H1 (cell line): ENCODE measurements at places on chromosomes 12 and 14.

DNA sequence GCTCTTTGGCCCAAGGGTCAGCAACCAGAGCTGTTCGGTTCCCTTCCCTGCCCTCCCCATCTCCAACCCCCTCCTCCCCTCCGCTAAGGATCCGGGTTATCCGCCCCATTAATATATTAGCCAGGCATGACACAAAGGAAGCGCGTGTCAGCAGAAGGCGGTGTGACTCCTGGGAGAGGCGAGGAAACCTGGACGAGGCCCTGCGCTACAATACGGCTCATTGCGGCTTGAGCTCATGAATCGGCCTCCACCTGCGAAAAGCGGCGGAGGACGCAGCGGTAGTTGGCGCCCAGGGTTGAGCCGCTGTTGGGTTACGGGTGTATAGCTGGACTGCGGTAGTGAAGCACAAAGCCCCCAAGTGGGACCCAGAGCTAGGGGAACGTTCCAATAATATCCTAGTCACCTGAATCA lies 9.9 kb downstream of the FOXA1 start:
- peak; percentile 64 for DNase-seq

- no peak for DNase-seq
Observed at GRCh38 chr12:86006727-86007126, 132.6 kb downstream of the NTS start.

- DNase-seq, result no peak
Observed at GRCh38 chr12:12048714-12049113, 22.0 kb upstream of the BCL2L14 start.

GRCh38 chr12:56995930-56996496 lies 10.3 kb downstream of the ZBTB39 start:
- no peak for DNase-seq

- DNase-seq, result no peak
Observed at GRCh38 chr12:90102957-90103652, 394.5 kb upstream of the ATP2B1 start.

GRCh38 chr12:15546102-15546701 lies 223.9 kb downstream of the PTPRO start:
- no peak for DNase-seq

DNA sequence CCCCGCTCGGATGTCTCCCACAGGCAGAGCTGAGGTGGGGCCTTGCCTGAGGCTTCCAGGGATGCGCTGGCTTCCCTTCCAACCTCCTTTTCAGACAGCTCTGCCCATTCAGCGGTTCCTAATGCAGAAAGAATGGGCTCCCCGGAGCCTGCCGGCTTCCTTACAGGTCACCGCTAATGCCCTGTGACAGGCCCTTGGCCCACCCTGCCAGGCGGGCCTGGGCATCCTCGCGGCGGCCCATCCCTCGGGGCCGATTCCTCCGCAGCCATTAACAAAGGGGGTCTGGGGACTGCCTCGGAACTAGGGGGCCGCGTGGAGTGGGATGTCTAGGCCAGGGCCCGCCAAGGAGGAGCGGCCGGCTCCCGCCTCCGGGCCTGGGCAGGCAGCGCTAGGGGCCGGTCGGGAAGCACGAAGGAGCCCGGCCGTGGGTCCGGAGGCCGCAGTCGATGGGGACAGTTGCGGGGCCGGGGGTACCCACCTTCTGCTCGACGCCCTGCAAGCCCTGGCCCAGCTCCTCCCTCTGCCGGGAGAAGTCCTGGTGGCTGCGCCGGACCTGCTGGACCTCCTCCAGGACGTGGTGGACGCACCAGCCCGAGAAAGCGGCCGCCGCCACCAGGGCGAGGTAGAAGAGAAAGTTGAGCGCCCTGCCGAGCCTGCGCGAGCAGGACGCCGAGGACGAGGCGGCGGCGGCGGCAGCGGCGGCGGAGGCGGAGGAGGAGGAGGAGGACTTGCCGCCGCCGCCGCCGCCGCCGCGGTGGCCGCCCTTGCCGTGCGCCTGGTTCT lies 738 bp downstream of the CKAP4 start:
- DNase-seq, result no peak

DNA sequence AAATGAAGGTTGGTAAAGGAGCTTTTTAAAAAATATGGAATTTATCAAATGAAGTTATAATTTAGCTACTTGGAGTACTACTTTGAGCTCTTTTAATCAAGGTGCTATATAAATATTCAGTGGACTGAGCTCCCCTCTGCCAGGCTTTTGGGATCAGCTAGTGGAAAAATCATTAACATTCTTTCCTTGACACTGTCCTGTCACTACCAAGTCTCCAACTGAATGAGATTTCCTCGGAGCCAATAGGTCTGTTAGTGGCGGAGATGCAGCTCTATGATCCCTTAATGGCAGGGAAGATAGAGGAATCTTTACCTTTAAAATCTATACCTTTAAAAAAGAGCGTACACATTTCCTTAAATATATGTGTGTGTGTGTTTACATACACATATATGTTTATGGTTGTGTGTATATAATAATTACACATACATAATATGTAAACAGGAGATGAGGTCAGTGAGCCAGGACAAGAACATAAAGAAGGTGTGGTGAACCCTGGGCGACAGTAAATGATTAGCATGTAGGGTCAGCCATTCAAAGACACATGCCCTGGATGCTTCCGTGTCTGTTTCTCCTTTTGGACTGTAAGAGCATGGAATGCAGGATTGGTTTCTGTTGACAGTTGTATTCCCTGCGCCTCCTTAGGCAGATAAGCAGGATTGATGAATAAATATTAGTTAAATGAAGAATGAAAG lies 47.7 kb upstream of the ATP2A2 start:
- DNase-seq, result no peak

GRCh38 chr12:124653169-124653931 lies 85.9 kb upstream of the NCOR2 start:
- DNase-seq, result no peak

GRCh38 chr14:44963044-44963528 lies 1.1 kb downstream of the TOGARAM1 start:
- no peak for DNase-seq

GRCh38 chr12:65015850-65016249 lies 105.3 kb downstream of the WIF1 start:
- DNase-seq, result no peak

DNA sequence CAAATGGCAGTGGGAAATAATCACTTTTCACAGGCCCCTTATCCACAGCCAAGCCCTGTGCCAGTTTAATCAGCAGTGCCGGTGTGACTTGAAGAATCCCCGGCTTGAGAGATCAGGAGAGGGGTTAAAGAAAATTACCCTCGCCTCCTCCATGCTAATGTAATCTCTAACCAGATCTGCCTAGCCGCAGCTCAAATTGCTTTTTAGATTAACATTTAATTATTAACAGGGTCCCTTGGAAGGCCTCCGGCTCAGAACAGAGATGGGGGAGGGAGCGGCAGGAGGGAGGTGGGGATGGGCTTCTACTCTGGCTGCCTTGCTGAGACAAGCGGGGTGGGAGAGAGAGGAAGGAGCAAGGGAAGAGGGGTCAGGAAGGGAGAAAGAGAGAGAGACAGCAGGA lies 24.0 kb downstream of the FAM222A start:
- DNase-seq, result no peak

GRCh38 chr12:89537389-89537788 lies 11.5 kb upstream of the POC1B start:
- DNase-seq, result no peak

DNA sequence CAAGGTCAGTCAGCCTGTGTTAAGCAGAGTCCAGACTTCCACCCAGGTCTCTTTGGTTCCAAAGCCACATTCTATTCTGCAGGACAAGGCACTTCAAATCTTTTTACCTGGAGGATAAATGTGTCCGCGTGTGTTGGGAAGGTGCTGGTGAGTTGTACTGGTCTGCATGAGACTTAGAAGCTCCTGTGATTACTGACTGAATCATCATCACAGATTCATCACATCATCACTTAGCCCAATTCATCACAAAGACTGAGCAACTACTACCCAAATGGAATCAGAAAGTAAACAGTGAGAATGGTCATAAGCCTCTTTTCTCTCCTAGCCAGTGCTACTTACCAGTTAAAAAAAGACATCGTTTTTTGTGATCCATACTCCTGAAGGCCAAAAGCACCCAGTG lies 5.3 kb downstream of the SLC15A5 start:
- no peak for DNase-seq

GRCh38 chr12:13038491-13039161 lies 5.6 kb upstream of the FAM234B start:
- no peak for DNase-seq

DNA sequence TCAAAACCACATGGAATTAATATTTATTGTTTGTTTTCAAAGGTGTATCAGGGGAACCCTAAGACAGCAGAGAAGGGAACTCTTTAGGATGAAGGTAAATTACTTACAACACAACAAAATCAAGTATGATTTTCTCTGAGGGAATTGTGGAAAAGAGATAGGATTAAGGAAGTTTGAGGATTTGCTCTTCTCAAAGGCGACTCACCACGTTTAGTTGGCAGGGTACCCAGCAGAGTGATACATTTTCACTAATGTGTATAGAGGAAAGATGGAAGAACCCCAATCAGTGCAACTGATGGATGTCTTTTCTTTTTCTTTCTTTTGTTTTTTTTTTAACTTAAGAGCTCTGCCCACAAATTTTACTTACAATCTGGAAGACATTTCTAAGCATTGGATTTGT lies 499.2 kb downstream of the CCER1 start:
- DNase-seq, result no peak

- DNase-seq, result no peak
Observed at GRCh38 chr14:102606296-102606695, 13.8 kb downstream of the RCOR1 start.

GRCh38 chr14:78618368-78618767 lies 448.2 kb downstream of the NRXN3 start:
- no peak for DNase-seq

DNA sequence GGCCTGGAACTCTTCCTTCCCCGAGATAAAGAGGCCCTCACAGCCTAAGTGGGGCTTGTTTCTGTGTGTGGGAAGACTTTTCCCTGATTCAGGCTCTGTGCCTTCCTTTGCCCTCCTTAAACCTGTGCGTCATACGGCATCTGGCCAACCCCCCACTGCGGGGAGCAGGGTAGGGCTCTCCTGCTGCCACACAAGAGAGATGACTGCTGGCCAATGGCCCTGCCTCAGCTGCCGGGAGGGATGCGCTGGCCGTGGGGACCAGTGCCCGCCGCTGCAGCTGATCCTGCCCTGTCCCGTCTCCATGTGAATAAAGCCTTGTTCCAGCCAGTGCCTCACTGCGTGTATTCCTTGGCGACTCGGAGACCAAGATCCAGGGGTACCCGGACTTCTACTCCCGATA lies 42.5 kb upstream of the BEGAIN start:
- no peak for DNase-seq

DNA sequence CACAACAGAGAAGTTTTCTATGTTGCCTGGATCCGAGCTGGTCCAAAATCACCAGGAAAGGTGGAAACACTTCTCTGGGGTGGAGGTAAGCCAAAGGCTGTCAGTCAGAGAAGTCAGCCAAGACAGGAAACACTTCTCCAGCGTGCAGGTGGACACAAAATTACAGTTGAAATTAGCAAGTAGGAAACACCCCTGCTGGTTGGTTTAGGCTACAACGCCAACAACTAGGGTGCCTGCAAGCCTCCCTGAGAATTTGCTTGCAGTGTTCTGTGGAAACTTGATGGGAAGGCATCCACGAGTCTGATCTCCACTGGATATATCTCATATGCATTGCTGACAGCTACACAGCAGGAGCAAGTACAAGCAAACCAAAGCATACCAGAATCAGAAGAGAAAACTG lies 600.5 kb downstream of the RERGL start:
- DNase-seq, result no peak

- DNase-seq, result no peak
Observed at GRCh38 chr12:56202366-56202765, 13.1 kb upstream of the SMARCC2 start.

GRCh38 chr14:46985529-46986380 lies 334.2 kb upstream of the RPL10L start:
- no peak for DNase-seq

GRCh38 chr12:99553461-99553860 lies 94.1 kb upstream of the GARIN6 start:
- DNase-seq, result no peak

DNA sequence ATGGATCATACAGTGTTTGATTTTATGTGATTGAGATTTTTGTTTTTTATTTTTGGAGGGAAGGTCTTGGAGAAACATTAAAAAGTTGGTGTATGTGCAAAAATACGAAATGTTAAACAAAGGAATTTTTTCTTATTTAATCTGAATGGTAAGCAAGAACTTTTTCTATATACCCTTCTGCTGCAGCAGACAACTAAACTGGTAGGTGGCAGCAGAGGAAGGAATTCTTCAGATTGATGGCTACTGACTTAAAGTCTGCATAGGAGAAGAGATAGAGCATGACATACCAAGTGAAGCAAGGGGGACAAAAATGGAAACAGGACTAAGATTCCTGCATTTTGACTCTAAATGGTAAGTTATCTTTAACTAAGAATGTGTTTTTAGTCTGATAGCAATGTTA lies 42.0 kb upstream of the A2ML1 start:
- DNase-seq, result no peak

- DNase-seq, result no peak
Observed at GRCh38 chr12:76698966-76699365, 64.9 kb upstream of the ZDHHC17 start.

DNA sequence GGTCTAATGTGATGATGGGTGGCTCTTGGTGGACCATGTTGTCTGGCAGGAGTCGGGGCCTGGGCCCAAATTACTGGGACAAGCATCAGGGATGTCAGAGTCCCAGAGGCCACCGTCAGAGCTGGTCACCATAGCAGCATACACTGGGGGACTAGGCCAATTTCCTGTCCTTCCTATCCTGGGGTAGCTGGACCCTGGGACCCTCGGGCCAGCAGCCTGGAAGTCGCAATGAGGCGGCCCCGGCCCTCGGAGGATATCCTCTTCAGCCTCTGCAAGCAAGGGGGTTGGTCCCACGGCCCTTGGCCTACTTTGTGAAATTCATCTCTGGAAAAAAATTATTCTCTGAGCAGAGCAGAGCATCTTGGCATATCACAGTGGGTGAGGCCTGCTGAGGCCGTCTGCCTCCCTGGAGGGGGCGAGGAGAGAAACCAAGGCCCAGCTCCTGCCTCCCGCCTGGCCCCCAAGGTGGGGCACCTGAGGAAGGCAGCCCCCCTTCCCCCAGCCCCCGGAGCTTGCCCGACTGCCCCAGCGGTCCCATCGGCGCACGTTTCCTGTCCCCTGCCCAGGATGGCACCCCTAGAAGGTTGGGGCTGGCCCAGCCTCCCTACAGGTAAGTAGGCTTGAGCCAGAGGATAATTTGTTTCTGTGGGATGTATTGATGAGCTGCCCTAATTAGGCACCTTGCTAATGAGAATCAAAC lies 135.0 kb upstream of the MYL2 start:
- no peak for DNase-seq

GRCh38 chr14:24960816-24961215 lies 89.1 kb downstream of the STXBP6 start:
- no peak for DNase-seq

GRCh38 chr12:19852100-19852855 lies 413.0 kb downstream of the AEBP2 start:
- no peak for DNase-seq

- no peak for DNase-seq
Observed at GRCh38 chr12:124595444-124595843, 28.0 kb upstream of the NCOR2 start.

- DNase-seq, result no peak
Observed at GRCh38 chr14:67270145-67270753, 29.0 kb downstream of the PALS1 start.

DNA sequence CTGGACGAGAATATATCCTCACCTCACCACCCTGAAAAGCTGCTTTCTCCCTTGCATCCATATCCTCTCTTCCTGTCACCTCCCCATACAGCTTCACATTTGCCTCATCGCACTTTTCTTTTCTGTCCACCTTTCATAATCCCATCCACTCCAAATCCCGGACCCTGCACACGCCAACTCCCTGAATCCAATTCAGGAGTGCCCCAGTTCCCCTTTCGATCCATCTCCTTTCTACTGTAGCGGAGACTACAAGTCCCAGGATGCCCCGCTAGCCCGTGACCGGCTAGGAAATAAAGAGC lies 2.5 kb downstream of the TMEM253 start:
- DNase-seq, result no peak
